ENCODE measurements at places on chromosomes 6 and 20. TPM values are rescaled to one million over a fixed set of nuclear protein-coding genes. Genes with fewer than 3 reads are reported as not detected.

TRIM10 gene
- total RNA-seq, result 1.0 TPM

ZBTB12 gene
- 17.9 TPM for total RNA-seq

FAM217A gene
- not detected for total RNA-seq

ASCC3 gene
- total RNA-seq, result 49.8 TPM

B3GAT2 gene
- total RNA-seq, result 15.0 TPM

DCDC2 gene
- 5.9 TPM for total RNA-seq

PAX1 gene
- 0.33 TPM for total RNA-seq

ARFGEF3 gene
- total RNA-seq, result 11.1 TPM

RAET1G gene
- total RNA-seq, result not detected

MYLK2 gene
- 2.5 TPM for total RNA-seq

FERMT1 gene
- total RNA-seq, result 1.0 TPM

RAMACL gene
- 5.2 TPM for total RNA-seq

SLA2 gene
- 0.38 TPM for total RNA-seq

F13A1 gene
- 45.1 TPM for total RNA-seq

SPTLC3 gene
- total RNA-seq, result 14.1 TPM

LAMA4 gene
- total RNA-seq, result 166 TPM

Measured in camera-type eye (tissue), 1 donor.